ENCODE measurements at places on chromosomes 12 and 14. TPM values are rescaled to one million over a fixed set of nuclear protein-coding genes. Genes with fewer than 3 reads are reported as not detected.

GRCh38 chr12:24821691-24822090, 127.2 kb downstream of the BCAT1 start:
- DNase-seq, result no peak

ART4 gene
- total RNA-seq, result not detected

KCNA5 gene
- total RNA-seq, result not detected

GYS2 gene
- not detected for total RNA-seq

GRCh38 chr14:84090837-84091236, 1439.1 kb upstream of the FLRT2 start:
- no peak for DNase-seq

DNA sequence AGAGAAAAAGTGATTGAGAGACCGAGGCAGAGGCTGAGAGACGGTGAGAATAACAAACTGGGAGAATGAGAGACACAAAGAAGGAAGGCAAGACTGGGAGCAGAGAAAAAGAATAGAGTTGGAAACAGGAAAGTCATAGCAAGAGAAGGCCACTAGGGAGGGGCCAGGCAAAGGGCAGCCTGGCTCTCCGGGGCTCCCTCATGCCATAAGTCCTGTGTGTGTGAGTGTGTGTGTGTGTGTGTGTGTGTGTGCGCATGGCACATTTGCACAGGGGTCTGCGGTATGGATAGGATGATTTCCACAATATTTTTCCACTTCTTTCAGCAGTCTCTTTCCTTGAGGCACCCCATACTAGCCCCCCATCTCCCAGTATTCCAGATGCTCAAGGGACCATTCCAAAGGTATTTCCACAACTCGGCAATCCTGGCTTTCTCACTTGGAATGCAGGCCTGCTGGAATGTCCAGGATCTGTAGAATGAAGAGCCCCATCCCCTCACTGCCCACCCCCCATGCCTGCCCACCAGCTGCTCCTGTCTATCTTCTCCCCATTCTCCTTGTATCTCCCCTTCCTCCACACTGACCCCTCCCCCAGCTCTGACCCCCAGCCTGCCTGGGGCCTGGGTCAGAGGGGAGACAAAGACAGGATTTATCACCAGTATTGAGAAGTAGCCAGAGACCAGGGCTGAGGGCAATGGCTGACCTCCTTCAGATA, 9.0 kb downstream of the GPR84 start:
- DNase-seq, result no peak

PAPLN gene
- 9.0 TPM for total RNA-seq

DNA sequence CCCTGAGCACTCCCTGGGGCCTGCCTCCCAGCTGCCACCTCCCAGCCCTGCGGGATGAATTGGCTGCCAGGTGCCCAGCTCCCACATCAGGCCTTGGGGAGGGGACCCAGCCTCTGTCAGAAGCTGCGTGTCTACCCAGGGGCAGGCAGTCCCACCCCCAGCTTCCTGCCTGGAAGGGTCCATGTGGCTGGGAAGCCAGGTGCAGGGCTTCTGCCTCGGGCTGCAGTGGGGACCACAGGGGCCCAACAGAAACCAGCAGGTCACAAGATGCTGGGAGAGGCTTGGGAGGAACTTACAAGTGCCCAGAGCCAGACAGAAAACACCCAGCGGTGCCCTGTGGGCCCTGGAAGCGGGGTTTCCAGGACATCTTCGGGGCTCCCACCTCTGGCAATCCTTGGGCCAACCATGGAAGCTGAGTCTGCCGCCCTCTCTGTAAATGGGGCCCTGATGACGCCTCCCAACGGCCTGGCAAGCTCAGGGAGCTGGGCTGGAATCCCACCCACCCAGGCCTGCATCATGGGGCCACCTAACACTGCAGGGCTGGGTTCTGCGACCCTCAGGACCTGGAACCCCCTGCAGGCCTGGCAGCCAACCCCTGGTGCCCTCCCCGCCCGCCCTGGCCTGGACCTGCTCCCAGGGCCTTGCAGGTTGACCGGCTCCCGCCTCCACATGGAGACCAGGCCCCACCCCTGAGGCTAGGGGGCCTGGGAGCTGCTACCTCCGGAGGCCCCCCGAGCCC, 36.6 kb downstream of the CCNK start:
- no peak for DNase-seq

PTPN6 gene
- 110 TPM for total RNA-seq

All from OCI-LY7 (cell line).